ENCODE measurements at places on chromosomes 2 and 18.

GRCh38 chr2:212968284-212969081, 182.9 kb downstream of the IKZF2 start:
- no peak for DNase-seq

- DNase-seq = no peak
Measured at GRCh38 chr2:224838335-224838734, 122.2 kb upstream of the CCDC195 start.

- peak; percentile 82 for DNase-seq
Measured at GRCh38 chr2:165573534-165574461, 104.3 kb downstream of the CSRNP3 start.

DNA sequence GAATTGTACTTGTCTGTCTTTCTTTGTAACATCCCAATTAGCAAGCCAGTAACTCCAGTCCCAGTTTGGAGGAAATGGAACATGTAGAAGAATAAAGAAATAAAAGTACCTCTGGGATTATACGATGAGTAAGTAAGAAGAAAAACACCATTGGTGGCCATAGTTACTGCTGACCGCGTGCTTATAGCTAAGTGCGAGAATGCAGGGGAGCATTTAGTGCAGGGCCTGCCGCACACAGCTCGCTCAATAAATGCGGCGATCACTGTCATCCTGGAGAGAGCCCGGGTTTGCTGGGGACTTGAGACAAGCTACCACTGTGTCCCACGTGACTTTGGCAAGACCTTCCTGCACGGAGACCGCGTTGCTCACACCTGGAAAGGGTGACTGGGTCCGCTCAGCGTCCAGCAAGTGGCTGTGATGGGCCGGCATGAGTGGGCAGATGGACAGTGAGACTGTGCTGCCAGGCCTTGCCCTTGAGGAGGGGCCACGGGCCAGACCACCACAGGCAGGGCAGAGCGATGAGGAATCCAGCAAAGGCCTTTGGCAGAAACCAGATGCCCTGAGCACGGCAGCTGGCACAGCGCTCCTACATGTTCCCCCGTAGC, 54.8 kb downstream of the ADI1 start:
- DNase-seq = no peak

DNA sequence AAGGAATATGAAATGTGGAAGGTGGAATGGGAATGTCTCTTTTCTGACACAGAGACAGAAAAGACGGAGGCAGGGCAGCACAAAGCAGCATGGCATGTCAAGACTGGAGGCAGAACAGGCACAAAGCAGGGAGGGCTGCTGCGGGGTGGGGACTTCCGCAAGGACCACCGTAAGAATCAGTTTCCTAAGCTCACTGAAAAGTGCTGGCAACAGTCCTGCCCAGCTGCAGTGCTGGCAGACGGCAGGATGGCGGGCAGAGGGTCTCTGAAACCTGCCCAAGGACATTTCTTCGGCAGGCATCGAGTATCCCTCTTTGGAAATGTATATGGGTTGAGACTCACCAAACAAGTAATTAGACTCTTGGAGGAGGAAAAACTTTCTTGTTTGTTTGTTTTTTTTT, 54.9 kb downstream of the FAM178B start:
- no peak for DNase-seq

DNA sequence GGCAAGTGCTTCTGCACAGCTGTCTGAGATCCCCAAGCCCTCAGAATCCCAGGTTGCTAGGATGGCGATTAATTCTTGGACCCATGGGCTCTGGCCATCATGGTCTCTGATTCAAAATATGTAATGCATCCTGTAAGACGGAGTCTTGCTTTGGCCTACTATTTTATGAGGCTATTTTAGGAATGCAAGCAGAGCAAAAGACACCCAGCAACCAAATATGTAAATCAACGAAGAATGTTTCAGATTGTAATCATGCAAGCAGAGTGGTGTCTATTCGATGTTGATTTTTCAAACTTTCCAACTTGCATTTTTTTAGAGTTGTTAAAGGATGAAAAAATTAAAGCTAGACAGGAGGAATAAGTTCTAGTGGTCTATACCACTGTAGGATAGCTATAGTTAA, 154.8 kb downstream of the COL6A3 start:
- no peak for DNase-seq

DNA sequence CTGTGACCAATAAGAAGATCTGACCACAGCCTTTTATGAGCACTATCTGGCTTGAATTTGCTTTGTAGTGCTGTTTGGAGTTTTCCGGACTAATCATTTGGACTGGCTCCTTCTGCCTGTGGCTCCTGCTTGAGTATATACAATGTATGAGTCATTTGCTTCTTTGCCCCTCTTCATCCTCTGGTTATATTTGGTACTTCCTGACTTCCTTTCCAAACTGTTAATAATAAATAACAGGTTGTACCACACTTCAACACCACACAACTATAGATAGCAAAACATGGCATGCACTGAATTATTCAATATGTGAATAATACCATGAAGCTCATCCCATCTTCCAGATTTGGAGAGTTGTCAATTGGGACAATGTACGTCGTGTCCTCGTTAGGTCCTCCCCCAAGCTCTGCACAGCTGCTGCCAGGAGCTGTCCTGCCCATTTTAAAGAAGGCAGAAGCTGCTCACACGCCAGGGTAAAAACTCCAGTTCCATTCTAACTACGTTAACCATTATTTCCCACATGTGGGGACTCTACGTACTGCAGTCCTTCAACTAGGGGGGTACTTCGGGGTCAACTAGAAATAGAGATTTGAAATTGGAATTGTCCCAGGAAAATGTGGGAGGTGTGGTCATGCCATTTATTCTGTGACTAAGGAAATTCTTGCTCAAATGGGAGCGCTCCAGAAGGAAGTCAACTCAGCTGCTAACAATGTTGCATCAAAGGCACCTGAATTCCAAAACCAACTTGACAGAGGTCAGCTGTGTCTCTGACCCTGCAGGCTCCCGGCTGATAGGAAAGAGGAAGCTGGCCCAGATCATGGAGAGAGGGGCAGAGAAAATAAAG, 38.1 kb downstream of the ST8SIA5 start:
- no peak for DNase-seq

Data from NCI-H774 (cell line).